CD14-positive monocyte (primary cell): ENCODE measurements at places on chromosomes 3 and 15.

DNA sequence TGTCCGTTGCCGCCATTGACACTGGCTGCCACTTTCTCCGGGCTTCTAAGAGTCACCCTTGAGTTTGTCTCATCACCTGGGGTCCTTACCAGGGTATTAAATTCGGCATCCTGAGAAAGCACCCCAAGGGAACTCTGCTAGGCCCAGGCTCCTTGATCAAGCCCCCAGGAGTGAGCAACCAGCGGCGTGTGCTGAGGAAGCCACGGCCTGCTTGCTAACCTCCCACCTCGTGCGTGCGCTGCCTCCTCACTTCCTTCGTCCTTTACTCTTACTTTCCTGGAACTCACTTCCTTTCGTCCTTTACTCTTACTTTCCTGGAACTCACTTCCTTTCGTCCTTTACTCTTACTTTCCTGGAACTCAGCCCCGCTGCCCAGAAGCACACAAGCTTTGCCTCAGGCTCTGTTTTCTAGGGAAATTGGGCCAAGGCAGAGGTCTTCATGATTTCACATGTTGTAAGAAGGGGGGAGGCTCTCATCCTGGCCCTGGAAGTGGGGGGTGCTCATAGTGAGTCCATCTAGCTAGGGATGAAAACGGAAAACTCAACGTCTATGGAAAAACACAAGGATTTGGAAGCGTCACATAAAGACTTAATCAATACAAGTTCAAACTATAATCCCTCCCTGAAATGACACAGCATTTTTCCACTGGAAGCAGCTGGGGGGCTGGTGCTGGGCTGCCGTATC lies 36.7 kb upstream of the BDH1 start:
- no peaks in the 10 kb centered on the region for H3K4me1 ChIP-seq
- no peak overlapping the region for H3K4me3 ChIP-seq
- no peaks in the 10 kb centered on the region for H3K27me3 ChIP-seq
- no peaks in the 10 kb centered on the region for H3K36me3 ChIP-seq
- no peak overlapping the region for H3K27ac ChIP-seq
- no peak for DNase-seq

- no peaks in the 10 kb centered on the region for H3K4me1 ChIP-seq
- H3K27me3 ChIP-seq, result no peaks in the 10 kb centered on the region
- H3K27ac ChIP-seq, result no peak overlapping the region
- no peak overlapping the region for H3K4me3 ChIP-seq
These were observed 243.2 kb upstream of the VEPH1 start for GRCh38 chr3:157746391-157746790.

DNA sequence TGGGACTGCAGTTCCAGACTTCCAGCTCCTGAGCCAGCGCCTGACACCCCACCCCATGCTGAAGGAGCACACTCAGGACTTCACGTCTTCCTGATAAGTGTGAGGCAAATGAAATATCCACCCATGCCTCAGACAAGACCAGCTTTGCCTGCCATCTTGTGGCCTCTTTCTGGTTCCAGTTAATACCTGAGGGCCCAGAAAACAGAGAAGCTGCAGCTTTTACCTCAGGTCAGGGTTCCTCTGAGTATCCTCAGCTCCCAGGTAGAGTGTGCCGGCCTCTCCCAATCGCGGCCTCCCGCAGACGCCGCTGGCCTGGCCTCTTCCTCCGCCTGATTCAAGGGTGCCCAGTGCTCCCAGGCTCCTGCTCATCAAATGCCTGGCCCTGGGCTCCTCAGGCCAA lies 5.1 kb upstream of the KLHL6 start:
- no peaks in the 10 kb centered on the region for H3K36me3 ChIP-seq
- H3K27me3 ChIP-seq, result no peaks in the 10 kb centered on the region
- H3K4me1 ChIP-seq, result peaks cover 23% of the 10 kb centered on the region
- H3K4me3 ChIP-seq, result no peak overlapping the region

DNA sequence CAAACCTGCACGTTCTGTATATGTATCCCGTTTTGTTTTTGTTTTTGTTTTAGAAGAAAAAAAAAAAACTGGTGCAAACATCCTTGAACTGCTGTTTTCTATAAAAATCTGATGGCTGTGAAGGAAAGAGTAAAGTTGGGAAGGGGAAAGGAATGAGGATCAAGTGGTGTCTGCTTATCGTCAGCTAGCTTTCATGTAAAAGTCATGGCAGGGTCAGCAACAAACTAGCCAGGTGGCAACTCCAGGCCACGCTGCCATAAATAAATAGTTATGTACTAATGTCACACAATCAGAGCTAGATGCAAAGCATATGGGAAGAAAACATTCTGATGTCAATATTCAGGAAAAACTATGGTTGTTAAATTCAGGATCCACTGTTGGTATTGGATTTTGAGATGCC lies 2.3 kb upstream of the CDIN1 start:
- no peak for DNase-seq
- no peak overlapping the region for H3K4me3 ChIP-seq
- no peak overlapping the region for H3K27ac ChIP-seq
- peaks cover 9% of the 10 kb centered on the region for H3K4me1 ChIP-seq
- H3K36me3 ChIP-seq, result no peaks in the 10 kb centered on the region
- H3K27me3 ChIP-seq, result peaks cover 3% of the 10 kb centered on the region

DNA sequence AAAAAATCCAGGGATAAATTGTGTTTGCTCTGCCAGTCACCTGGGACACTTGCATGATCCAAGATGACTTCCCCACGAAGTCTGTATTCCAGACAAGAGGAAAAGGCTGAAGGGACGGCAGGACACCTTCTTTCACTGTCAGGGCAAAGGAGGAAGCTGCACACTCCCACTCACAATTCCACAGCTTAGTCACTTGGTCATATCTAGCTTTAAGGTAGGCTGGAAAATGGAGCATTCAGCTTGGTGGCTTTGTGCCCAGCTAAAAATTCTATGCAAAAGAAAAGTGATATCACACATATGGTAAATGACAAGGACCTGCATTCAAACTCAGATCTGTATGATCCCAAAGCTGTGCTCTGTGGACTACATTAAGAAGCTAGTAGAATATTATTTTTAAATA lies 109.2 kb upstream of the TPM1 start:
- H3K4me3 ChIP-seq, result no peak overlapping the region
- H3K27ac ChIP-seq, result no peak overlapping the region
- H3K4me1 ChIP-seq, result peaks cover 39% of the 10 kb centered on the region
- no peaks in the 10 kb centered on the region for H3K36me3 ChIP-seq

- no peak for DNase-seq
- no peak overlapping the region for H3K27ac ChIP-seq
- no peaks in the 10 kb centered on the region for H3K4me1 ChIP-seq
- no peaks in the 10 kb centered on the region for H3K36me3 ChIP-seq
These were observed 130.9 kb upstream of the SATB1 start for GRCh38 chr3:18556001-18556408.

- H3K27me3 ChIP-seq, result no peaks in the 10 kb centered on the region
- H3K27ac ChIP-seq, result peak overlapping the region; percentile 89
- H3K36me3 ChIP-seq, result peaks cover 22% of the 10 kb centered on the region
These were observed 10.2 kb downstream of the EDEM1 start for GRCh38 chr3:5197470-5198312.

- no peaks in the 10 kb centered on the region for H3K27me3 ChIP-seq
- no peak overlapping the region for H3K4me3 ChIP-seq
- H3K36me3 ChIP-seq, result no peaks in the 10 kb centered on the region
- H3K27ac ChIP-seq, result peak overlapping the region; percentile 79
- DNase-seq, result peak; percentile 81
These were observed 40.5 kb downstream of the FILIP1L start for GRCh38 chr3:100073714-100074307.

GRCh38 chr3:122030381-122031122 lies 8.5 kb upstream of the ILDR1 start:
- H3K27ac ChIP-seq, result peak overlapping the region; percentile 33
- peak; percentile 11 for DNase-seq
- H3K4me3 ChIP-seq, result no peak overlapping the region
- no peaks in the 10 kb centered on the region for H3K27me3 ChIP-seq

DNA sequence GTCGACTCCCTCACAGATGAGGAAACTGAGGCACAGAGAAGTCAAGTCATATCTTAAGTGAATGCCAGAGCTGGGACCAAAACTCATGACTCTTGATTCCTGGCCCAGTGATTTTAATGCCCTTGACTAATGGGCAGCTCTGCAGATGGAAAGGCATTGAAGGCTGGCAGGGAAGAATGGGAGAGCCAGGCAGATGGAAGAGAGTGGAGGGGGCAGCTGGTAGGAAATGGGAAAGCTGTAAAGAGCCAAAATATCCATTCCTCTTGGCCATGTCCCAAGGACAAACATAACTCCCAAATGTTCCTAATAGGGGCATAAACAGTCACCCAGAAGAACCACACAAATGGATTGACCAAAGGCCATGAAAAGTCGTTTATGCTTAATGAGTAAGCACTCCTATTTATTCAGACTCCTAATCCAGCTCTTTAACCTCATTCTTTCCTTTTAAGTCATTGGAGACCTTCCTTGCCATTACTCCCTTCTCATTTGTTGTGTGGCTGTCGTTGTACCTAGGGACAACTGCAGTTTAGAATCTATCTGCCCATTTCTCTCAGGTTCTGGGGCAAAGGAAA lies 330.5 kb upstream of the ROPN1 start:
- H3K4me1 ChIP-seq, result no peaks in the 10 kb centered on the region
- H3K4me3 ChIP-seq, result no peak overlapping the region
- no peak overlapping the region for H3K27ac ChIP-seq
- DNase-seq, result no peak

DNA sequence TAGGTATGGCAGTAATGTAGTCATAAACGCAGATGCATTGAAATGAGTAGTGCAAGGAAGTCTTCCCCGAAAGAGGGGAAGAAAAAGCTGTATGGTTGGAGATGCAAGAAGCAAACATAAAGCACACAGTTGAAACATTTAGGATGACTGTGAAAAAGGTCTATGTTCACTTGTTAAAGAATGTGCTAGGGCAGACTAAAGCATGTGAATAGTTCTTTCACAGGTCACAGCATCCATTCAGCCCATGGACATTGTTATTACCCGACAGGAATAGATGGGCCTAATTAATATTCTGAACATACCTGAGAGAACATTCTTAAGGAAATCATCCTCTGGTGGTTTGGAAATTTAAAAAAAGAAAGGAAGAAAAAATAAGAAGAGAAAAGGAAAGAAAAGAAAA lies 595.2 kb downstream of the ZIC1 start:
- H3K4me3 ChIP-seq, result no peak overlapping the region
- no peaks in the 10 kb centered on the region for H3K27me3 ChIP-seq
- no peaks in the 10 kb centered on the region for H3K4me1 ChIP-seq
- H3K36me3 ChIP-seq, result no peaks in the 10 kb centered on the region
- no peak for DNase-seq

DNA sequence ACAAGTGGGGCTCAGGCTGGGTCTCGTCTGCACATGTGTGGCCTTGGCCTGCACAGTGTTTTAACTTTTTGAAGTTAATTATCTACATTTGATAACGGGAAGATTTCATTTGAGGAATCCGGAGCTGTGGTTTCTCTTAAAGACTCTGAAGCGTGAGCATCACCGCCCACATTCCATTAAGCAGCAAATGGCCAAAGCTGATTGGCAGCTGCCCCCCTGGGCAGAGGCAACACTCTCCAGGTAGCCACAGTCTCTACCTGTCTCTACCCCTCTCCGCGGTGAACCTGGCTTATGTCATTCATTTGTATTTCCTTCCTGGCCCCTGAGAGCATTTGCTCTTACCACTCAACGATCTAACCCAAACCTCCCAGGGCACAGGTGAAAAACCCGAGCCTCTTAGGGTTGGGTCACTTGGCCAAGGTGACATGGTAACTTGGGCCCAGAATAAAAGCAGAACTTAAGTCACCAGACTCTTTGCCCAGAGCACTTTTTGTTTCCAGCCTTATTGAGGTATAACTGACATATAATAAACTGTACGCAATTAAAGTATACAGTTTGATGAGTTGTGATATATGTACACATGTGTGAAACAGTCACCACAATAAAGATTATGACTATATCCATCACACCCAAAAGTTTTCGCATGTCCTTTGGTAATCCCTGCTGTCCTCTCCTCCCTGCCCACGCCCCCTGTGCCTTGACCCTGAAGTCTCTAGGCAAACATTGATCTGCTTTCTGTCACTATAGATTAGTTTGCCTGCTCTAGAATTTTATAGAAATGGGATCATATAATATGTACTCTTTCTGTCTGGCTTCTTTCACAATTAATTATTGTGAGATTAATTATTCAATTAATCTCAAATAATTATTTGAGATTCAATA lies 245.7 kb upstream of the HES1 start:
- H3K4me3 ChIP-seq, result no peak overlapping the region
- no peaks in the 10 kb centered on the region for H3K4me1 ChIP-seq
- no peak overlapping the region for H3K27ac ChIP-seq
- no peaks in the 10 kb centered on the region for H3K36me3 ChIP-seq

DNA sequence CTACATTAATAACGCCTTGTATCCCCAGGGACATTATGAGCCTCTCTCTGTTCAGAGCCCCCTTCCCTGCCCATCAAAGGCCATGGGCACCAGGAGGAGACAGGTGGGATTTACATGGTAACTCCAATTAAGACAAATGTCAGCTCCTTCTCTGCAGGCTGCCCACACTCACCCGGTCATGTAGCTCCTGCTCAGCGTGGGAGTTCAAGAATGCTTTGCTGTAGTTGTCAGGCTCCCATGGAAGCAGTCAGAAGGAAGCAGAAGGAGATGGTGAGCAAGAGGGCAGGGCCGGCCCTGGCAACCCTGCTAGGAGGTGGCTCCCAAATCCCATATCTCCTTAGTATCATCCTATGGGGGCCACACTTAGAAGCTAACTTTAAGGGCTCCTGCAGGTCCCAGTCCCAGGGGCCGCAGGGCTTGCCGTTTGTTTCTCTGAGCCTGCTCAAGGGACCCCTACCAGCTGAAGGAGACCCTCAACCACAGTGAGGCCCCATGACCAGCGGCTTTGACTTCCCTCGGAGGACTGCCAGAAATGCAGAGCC lies 218.4 kb upstream of the TLE3 start:
- DNase-seq, result no peak
- peaks cover 3% of the 10 kb centered on the region for H3K27me3 ChIP-seq
- no peak overlapping the region for H3K27ac ChIP-seq
- H3K4me1 ChIP-seq, result peaks cover 21% of the 10 kb centered on the region
- no peaks in the 10 kb centered on the region for H3K36me3 ChIP-seq
- no peak overlapping the region for H3K4me3 ChIP-seq

DNA sequence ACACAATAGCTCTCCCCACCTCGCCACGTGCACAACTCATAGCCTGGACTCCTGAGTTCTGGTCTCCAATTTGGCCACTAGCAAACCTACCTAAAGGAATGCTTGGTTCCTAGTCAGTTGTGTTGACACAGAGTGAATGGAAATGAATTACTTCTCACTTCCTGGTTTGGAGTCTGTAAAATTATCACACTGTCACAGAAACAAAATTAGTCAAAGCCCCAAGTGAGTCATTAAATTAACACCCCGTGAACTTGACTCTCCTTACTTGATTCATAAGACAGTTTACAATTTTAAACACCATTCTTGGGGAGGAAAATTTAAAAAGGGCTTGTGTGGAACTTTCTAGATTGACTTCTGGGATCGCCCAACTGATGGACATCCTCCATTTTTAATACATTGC lies 276.2 kb upstream of the CTNNB1 start:
- H3K27ac ChIP-seq, result no peak overlapping the region
- H3K4me1 ChIP-seq, result no peaks in the 10 kb centered on the region
- no peak overlapping the region for H3K4me3 ChIP-seq
- peak; percentile 73 for DNase-seq
- H3K36me3 ChIP-seq, result no peaks in the 10 kb centered on the region

DNA sequence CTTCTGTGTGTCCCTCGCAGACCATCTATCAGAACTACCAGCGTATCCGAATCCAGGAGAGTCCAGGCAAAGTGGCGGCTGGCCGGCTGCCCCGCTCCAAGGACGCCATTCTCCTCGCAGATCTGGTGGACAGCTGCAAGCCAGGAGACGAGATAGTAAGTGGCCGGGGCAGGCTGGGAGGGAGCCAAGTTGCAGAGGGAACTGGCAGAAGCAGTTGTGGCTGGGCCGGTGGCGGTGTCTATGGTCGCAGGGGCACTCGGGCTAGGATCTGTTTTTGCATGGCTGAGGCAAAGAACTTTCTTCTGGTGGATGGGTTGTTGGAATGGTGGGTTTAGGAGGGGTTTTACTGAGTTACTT lies 10.1 kb downstream of the MCM2 start:
- no peak overlapping the region for H3K27ac ChIP-seq
- H3K4me1 ChIP-seq, result peaks cover 8% of the 10 kb centered on the region
- no peaks in the 10 kb centered on the region for H3K27me3 ChIP-seq
- H3K36me3 ChIP-seq, result no peaks in the 10 kb centered on the region
